ENCODE measurements at places on chromosomes 2 and 18. TPM values are rescaled to one million over a fixed set of nuclear protein-coding genes. Genes with fewer than 3 reads are reported as not detected.

The CD8B2 gene
- 1.6 TPM for polyA plus RNA-seq

- DNase-seq, result no peak
These were observed 339.3 kb downstream of the LRP1B start for GRCh38 chr2:141791521-141791920.

DNA sequence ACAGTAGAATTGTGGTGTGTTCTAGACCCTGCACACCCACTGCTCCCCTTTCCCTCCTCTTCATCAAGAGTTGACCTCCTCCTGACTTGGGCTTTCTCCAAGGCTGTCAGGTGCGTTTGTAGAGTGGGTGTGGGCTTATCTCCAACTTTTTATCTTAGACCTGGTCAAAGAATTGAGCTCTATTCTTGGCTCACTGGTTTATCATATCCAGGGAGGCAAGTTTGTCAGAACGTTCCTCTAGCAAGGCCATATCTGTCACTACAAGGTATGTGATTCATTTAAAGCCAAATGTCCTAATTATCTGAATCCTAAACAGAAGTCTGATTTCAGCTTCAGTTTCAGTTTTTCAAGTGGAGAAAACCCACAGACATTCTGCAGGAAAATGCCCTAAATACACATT, 117.1 kb upstream of the MGAT5 start:
- DNase-seq, result no peak

The EIF2AK2 gene
- polyA plus RNA-seq, result 10.0 TPM

The IL18R1 gene
- 0.31 TPM for polyA plus RNA-seq

GRCh38 chr2:137826373-137827372, 137.6 kb upstream of the HNMT start:
- no peak for DNase-seq

The LINC00305 gene
- not detected for polyA plus RNA-seq

- no peak for DNase-seq
These were observed 119.6 kb upstream of the SLC38A11 start for GRCh38 chr2:165074884-165075283.

All from brain (organoid and tissue), 16 donors.